Chondrocyte (in vitro differentiated cells): ENCODE measurements at places on chromosomes 1 and 21. TPM values are rescaled to one million over a fixed set of nuclear protein-coding genes. Genes with fewer than 3 reads are reported as not detected.
A peak's percentile ranks its signal among the peaks of the same experiment; 100 is the strongest.

- H3K27ac ChIP-seq, result no peak overlapping the region
- peaks cover 29% of the 10 kb centered on the region for H3K36me3 ChIP-seq
- no peak for DNase-seq
- H3K4me3 ChIP-seq, result no peak overlapping the region
- peaks cover 3% of the 10 kb centered on the region for H3K4me1 ChIP-seq
- no peaks in the 10 kb centered on the region for H3K27me3 ChIP-seq
Observed at GRCh38 chr21:46340998-46341397, 17.0 kb downstream of the PCNT start.

DNA sequence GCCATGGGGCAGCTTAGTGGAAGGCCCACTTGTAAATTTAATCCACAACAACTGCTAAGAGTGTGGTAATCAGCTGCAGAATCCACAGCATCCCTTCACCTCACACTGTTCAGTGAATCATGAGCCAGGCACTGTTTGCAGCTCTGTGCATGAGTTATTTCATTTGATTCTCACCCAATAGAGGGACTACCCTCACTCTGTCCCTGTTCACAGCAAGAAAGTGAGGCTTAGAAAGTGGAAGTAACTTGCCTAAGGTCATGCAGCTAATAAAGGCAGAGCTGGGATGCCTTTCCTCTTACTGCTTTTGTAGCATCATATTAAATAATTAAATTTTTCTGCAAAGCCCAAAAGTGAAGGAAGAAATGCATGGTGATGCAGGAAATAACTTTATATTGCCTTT, 346.5 kb upstream of the PLD5 start:
- no peak for DNase-seq
- no peak overlapping the region for H3K27ac ChIP-seq
- peaks cover 7% of the 10 kb centered on the region for H3K27me3 ChIP-seq
- no peaks in the 10 kb centered on the region for H3K4me1 ChIP-seq

Gene MROH7
- 0.15 TPM in 1 of 3 replicates, not detected in the others for total RNA-seq

Gene ZNF648
- total RNA-seq, result not detected in 3 replicates

DNA sequence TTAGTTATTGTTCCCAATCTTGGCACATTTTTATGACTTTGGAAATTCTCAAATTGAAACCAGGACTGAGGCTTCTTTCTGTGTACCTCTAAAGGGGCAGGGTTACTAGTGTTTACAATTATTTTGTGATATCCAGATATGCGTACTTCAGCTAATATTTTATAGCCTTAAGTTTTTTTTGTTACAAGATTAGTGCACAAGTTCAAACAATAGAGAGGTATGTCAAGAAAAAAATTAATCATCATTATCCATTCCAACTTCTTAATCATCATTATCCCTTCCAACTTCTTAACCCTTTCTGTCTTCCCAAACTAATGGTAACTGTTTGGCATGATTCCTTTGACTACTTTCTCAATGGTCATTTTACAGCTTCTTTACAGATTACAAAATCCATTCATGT, 272.9 kb upstream of the C1orf105 start:
- H3K4me1 ChIP-seq, result peaks cover 30% of the 10 kb centered on the region
- peak overlapping the region; percentile 29 for H3K27ac ChIP-seq
- H3K27me3 ChIP-seq, result no peaks in the 10 kb centered on the region
- H3K4me3 ChIP-seq, result no peak overlapping the region

Gene MAP3K21
- total RNA-seq, result 0.17 to 0.25 TPM (median 0.18 TPM) in 3 replicates

Gene KIF26B
- 32.7 to 47.0 TPM (median 46.0 TPM) in 3 replicates for total RNA-seq

- H3K36me3 ChIP-seq, result peaks cover 3% of the 10 kb centered on the region
- peaks cover 30% of the 10 kb centered on the region for H3K4me1 ChIP-seq
- no peaks in the 10 kb centered on the region for H3K27me3 ChIP-seq
Observed at GRCh38 chr21:33712022-33712803, 69.9 kb downstream of the ITSN1 start.

DNA sequence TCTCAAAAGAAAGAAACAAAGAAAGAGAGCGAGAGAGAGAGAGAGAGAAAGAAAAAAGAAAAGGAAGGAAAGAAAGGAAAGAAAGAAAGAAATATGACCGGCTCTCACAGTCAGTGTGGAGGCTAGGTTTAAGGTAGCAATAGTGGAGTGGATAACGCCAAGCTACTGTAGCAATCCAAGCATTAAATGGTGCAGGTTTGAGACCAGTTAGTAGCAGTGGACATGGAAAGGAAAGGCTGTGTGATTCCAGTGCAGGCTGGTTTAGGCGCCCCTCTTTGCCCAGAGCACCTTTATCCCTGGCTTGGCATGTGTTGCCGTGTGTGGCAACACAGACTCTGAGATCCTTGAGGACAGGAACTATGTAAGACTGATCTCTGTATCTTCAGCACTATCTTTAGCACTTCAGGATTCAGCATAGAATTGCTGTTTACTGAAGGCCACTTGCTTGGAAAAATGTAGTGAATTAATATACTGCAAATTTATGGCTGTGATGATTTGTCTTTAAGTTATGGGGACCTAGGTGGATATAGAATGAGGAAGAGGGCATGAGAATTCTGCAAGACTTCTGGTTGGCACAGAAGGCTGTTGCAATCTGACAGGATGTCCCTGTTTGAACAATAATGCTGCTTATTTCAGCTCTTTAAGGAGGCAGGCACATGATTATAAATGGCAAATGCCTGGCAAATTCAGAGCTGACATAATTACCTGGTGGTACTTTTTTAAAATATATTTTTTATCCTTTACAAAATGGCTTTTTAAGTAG, 10.8 kb upstream of the OSBPL9 start:
- no peak overlapping the region for H3K4me3 ChIP-seq
- H3K36me3 ChIP-seq, result no peaks in the 10 kb centered on the region
- H3K4me1 ChIP-seq, result peaks cover 19% of the 10 kb centered on the region

Gene PALMD
- total RNA-seq, result 6.2 to 16.5 TPM (median 6.9 TPM) in 3 replicates

Gene TRIM58
- total RNA-seq, result 0.41 to 1.7 TPM (median 0.70 TPM) in 3 replicates

DNA sequence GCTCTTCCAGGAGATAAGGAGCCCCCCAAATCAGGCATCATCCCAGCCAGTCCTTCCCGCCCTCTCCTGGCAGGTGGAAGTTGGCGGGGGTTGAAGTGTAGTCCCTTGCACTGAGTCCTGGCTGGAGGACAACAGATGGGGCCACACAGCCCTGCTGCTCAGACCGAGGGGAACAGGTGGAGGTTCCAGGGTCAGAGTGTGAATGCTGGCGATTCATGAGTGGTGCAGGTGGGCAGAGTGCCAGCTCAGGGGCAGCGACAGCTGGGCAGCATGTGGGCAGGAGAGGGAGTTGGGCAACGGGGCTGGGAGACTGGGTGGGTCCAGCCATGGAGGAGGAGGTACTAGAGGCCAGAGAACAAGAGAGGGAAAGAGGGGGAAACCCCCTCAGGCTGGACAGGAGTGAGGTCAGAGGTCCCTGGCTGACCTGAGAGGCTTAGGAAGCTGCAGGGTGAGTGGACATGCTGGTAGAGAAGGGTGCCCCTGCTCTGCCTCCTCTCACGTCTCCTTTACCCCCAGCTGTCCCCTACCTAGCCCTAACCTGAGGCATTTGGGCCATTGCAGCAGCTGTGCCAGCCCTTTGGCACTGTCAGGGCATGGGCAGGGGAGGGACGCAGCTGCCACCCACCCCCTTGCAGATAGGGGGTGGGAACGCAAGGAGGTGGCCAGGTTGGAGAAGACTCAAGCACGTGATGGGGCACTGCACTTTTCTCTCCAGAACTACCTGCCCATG, 11.3 kb upstream of the ADORA1 start:
- H3K27me3 ChIP-seq, result peaks cover 56% of the 10 kb centered on the region
- no peaks in the 10 kb centered on the region for H3K36me3 ChIP-seq
- no peak for DNase-seq
- H3K4me3 ChIP-seq, result no peak overlapping the region
- no peak overlapping the region for H3K27ac ChIP-seq

GRCh38 chr1:29824025-29824424, 587.7 kb downstream of the PTPRU start:
- H3K27ac ChIP-seq, result no peak overlapping the region
- H3K27me3 ChIP-seq, result peaks cover 44% of the 10 kb centered on the region
- no peak for DNase-seq
- no peaks in the 10 kb centered on the region for H3K4me1 ChIP-seq
- H3K36me3 ChIP-seq, result no peaks in the 10 kb centered on the region

DNA sequence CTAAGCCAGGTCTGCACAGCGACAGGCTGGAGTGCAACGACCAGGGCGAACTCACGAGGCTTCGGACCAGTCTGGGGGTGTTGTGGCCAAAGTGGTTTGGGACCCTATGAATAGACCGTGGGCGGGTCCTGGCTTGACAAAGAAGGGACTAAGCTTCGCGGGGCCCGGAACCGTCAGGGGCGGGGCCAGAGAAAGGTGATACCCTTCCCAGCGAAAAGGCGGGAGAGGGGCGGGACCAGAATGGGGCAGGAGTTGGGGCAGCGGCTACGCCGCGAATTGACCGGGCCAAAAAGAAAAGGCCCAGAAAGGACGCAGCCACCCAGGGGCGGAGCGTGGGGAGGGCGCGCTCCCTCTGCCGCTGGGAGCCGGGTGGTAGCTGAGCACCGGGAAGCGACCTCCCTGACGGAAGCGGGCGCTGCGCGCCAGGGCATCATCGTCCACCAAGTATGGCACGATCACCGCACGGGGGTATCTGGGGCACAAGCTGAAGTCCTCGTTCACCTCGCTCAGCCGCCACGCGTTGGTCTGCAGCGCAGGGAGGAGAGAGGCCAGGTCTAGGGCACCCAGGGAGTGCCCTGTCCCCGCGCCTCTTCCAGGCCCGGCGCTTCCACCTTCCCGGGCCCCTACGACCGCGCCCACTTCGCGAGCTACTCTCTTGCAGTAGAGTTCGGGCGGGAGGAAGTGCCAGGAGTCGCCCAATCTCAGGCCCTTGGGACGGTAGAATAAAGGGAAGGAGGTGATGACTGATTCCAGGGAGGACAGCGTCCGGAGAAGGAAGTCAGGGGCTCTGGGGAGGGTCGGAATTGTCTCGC, 6.7 kb upstream of the FAM167B start:
- H3K4me3 ChIP-seq, result peak overlapping the region; percentile 89
- H3K36me3 ChIP-seq, result no peaks in the 10 kb centered on the region
- no peak for DNase-seq
- peak overlapping the region; percentile 94 for H3K27ac ChIP-seq
- H3K27me3 ChIP-seq, result no peaks in the 10 kb centered on the region

GRCh38 chr1:83998205-83998497, 781 bp downstream of the TTLL7 start:
- H3K36me3 ChIP-seq, result no peaks in the 10 kb centered on the region
- H3K4me1 ChIP-seq, result peaks cover 28% of the 10 kb centered on the region
- no peaks in the 10 kb centered on the region for H3K27me3 ChIP-seq
- H3K27ac ChIP-seq, result peak overlapping the region; percentile 63
- no peak for DNase-seq
- peak overlapping the region; percentile 86 for H3K4me3 ChIP-seq

DNA sequence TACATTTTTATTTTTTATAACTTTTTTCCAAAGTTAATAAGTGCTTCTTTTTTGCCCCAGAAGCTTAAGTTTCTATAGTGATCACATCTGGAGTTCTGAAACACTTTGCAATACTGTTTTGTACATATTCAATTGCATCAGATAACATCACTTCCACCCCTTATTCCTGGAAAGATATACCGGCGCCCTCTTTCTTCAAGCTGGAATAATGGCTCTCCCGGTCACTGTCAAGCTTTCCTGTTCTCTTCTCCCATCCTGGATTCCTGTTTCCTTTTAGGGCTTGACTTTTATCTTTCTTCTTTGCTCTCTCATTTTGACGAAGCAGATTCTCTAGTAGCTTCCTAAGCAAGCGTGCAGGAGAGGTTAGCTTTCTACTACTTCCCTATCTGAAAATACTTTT, 1866.8 kb downstream of the MRPL39 start:
- no peaks in the 10 kb centered on the region for H3K4me1 ChIP-seq
- no peaks in the 10 kb centered on the region for H3K27me3 ChIP-seq
- H3K27ac ChIP-seq, result no peak overlapping the region
- no peaks in the 10 kb centered on the region for H3K36me3 ChIP-seq

Gene ELAPOR1
- 0.46 to 1.2 TPM (median 0.97 TPM) in 3 replicates for total RNA-seq

Gene MATN1
- 0.19 to 0.82 TPM (median 0.47 TPM) in 3 replicates for total RNA-seq

DNA sequence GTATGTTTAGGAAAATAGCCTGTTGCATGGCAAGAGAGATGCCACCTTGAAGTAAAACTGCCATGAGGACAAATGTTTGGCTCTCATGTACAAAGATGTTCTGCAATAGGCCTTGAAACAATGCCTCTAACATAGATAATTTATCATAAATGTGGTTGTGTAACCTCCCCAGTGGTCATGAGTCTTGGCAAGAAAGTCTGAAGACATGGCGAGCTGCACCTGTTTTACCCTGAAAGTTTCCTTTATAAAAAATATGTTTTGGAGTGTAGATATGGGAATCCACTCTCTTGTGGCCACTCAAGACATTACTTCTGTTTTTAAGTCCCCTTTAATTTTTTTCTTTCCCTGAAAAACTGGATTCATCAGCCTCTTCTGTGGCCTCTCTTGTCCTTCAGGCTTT, 2217.1 kb downstream of the NCAM2 start:
- DNase-seq, result no peak
- no peak overlapping the region for H3K4me3 ChIP-seq
- no peaks in the 10 kb centered on the region for H3K27me3 ChIP-seq
- H3K27ac ChIP-seq, result no peak overlapping the region
- peaks cover 2% of the 10 kb centered on the region for H3K4me1 ChIP-seq
- no peaks in the 10 kb centered on the region for H3K36me3 ChIP-seq

GRCh38 chr1:40665335-40666171, at the start of gene RIMS3:
TSS of gene RIMS3 (minus strand) at chr1:40665682. CDS start at chr1:40641925, 23,757 bp downstream.
- H3K27me3 ChIP-seq, result peaks cover 4% of the 10 kb centered on the region

Gene KANK4
- total RNA-seq, result 1.3 to 3.4 TPM (median 1.4 TPM) in 3 replicates

DNA sequence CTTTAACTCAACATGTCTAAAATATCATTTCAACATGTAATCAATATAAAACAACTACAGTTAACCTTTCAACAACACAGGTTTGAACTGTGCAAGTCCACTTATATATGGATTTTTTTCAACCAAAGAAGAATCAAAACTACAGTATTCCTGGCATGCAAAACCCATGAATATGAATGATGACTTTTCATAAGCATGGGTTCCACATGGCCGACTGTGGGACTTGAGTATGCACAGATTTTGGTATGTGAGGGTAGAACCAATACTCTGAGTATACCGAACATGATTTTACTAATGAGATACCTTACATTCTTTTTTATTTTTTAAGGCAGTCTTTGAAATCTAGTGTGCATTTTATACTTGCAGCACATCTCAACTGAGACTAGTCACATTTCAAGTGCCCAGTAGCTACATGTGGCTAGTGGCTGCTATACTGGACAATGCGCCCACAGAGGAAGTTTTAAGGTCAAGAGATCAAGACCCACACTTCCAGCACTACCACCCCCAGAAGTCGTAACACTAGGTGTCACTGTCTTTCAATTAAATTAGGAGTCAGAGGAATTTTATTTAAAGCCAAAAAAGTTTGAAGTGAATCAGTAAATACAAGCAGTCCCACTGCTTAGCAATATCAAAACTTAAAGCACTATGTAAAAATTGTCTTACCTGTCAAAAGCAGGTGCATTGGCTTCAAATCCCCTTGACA, 40.0 kb downstream of the SYNJ1 start:
- no peaks in the 10 kb centered on the region for H3K4me1 ChIP-seq
- no peak overlapping the region for H3K4me3 ChIP-seq
- no peak for DNase-seq
- peaks cover 10% of the 10 kb centered on the region for H3K36me3 ChIP-seq
- no peaks in the 10 kb centered on the region for H3K27me3 ChIP-seq
